Left ventricle myocardium inferior (tissue), 1 donor: ENCODE measurements at places on chromosomes 11 and 22. TPM values are rescaled to one million over a fixed set of nuclear protein-coding genes. Genes with fewer than 3 reads are reported as not detected.

MEI1 gene
- 0.74 TPM for total RNA-seq

OR4C15 gene
- not detected for total RNA-seq

AQP11 gene
- total RNA-seq = 0.69 TPM

STIM1 gene
- 32.0 TPM for total RNA-seq

VWA5A gene
- total RNA-seq = 4.6 TPM

PRCP gene
- 40.2 TPM for total RNA-seq

SLC22A25 gene
- not detected for total RNA-seq

CASP4 gene
- total RNA-seq = 13.9 TPM

PANX3 gene
- total RNA-seq = not detected

DGCR6 gene
- total RNA-seq = 13.9 TPM

GLYAT gene
- not detected for total RNA-seq

CCDC86 gene
- total RNA-seq = 9.3 TPM

DNA sequence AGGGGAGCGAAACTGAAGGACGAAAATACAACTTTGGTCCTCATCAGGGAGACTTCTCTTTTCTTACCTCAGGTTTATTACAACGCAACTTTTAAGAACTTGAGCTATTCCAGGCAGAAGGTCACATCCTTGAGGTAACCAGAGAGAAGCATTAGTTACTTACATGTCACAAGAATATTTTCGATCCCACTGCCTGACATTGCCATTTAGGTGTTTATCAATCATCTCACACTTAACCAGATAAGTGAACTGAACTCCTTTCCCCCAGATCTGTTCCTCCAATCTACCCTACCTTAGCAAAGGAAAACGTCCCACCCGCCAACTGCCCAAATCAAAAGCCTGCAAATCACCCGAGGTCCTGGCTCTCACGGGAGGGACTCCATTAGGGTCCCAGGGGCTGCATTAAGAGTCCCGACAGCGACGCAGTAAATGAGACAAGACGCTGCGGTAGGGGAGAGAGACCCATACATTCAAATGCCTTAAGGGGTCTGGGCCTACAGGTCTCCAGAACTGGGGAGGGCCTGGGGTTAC lies 734 bp downstream of the ZNF280B start:
- no peak for DNase-seq
- H3K4me1 ChIP-seq = peaks cover 7% of the 10 kb centered on the region
- no peaks in the 10 kb centered on the region for H3K36me3 ChIP-seq
- H3K4me3 ChIP-seq = peak overlapping the region; percentile 68
- no peak overlapping the region for H3K27ac ChIP-seq

DNA sequence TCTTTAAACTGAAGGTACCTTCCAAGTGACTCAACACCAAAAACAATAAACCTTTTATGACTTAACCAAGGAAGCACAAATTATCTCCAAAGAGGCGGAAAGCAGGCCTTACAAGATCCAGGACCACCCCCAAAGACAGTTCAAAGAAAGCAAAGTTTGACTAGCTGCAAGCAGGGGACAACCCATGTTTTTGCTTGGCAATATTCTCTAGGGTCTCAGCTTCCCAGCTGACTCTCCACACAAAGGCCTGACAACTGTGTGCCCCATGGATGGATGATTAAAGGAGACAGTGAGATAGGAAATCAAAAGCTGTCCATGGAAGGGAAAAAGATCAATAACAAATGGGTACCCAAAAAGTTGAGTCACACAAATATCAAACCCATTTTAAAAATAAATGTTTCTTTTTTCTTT lies 232.2 kb downstream of the DDX10 start:
- no peaks in the 10 kb centered on the region for H3K27me3 ChIP-seq
- H3K4me1 ChIP-seq = no peaks in the 10 kb centered on the region
- no peak overlapping the region for H3K4me3 ChIP-seq
- H3K36me3 ChIP-seq = no peaks in the 10 kb centered on the region

DNA sequence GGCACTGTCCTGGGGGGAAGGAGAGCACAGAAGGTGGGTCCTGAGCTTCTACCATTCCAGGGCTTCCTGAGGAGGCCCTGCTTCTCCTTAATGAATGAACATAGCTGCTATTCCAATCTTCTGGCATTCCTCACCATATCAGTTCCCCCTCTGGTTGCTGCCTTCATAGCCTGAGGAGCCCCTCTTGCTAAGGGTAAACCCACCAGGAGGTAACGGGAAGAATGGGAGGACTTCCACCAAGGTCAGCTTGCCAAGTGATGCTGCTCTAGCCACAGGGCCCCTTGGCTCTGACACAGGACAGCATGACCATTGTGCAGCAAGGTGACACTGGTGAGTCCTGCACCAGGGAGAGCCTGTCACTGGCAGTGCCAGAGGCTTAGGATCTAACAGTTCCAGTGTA lies 1022.5 kb downstream of the TBC1D22A start:
- no peaks in the 10 kb centered on the region for H3K36me3 ChIP-seq
- no peak overlapping the region for H3K27ac ChIP-seq
- peaks cover 82% of the 10 kb centered on the region for H3K27me3 ChIP-seq
- no peak overlapping the region for H3K4me3 ChIP-seq
- DNase-seq = no peak

- H3K27ac ChIP-seq = peak within 1 kb of the TSS; percentile 83
- H3K4me1 ChIP-seq = peaks cover 54% of the 10 kb centered on the region
- H3K4me3 ChIP-seq = peak within 1 kb of the TSS; percentile 73
- peak; percentile 40 for DNase-seq
- no peaks in the 10 kb centered on the region for H3K36me3 ChIP-seq
These were observed at the start of gene KCNJ5 for GRCh38 chr11:128890543-128891368. Gene KCNJ5 (plus strand): TSS chr11:128891356. CDS start chr11:128911274, 19,918 bp downstream.

GRCh38 chr11:11841723-11842420 lies at the start of gene USP47:
Gene USP47 (plus strand): TSS chr11:11841972. CDS start chr11:11842186, 214 bp downstream.
- DNase-seq = peak; percentile 94
- no peaks in the 10 kb centered on the region for H3K36me3 ChIP-seq
- peak within 1 kb of the TSS; percentile 98 for H3K27ac ChIP-seq
- H3K4me3 ChIP-seq = peak within 1 kb of the TSS; percentile 89
- H3K4me1 ChIP-seq = peaks cover 58% of the 10 kb centered on the region

- H3K4me3 ChIP-seq = no peak overlapping the region
- H3K27me3 ChIP-seq = no peaks in the 10 kb centered on the region
- no peaks in the 10 kb centered on the region for H3K36me3 ChIP-seq
- DNase-seq = no peak
These were observed 105.0 kb downstream of the TSPAN18 start for GRCh38 chr11:44831605-44832394.

GRCh38 chr11:48073031-48073861 lies 92.9 kb downstream of the PTPRJ start:
- H3K4me3 ChIP-seq = no peak overlapping the region
- no peak for DNase-seq
- H3K27me3 ChIP-seq = no peaks in the 10 kb centered on the region
- H3K27ac ChIP-seq = no peak overlapping the region
- H3K36me3 ChIP-seq = no peaks in the 10 kb centered on the region
- no peaks in the 10 kb centered on the region for H3K4me1 ChIP-seq

DNA sequence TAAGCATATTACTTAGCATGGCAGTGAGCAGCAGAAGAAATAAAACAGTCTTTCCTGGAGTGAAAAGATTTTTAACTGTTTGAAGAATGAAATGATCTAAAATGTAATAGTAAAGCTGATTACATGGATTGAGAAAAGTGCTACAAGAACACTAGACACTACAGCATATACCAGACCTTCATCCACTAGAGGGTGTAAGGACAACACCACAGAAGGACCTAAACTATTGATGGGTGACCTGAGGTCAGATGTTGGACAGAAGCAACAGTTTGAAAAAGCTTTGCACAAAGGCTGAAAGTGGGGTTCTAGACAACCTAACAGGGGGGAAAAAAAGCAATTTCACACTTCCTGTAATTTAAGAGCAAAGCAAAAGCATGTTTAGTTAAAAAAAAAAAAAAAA lies 97.7 kb downstream of the RBFOX2 start:
- H3K36me3 ChIP-seq = peaks cover 7% of the 10 kb centered on the region
- H3K27ac ChIP-seq = no peak overlapping the region
- DNase-seq = no peak
- H3K27me3 ChIP-seq = no peaks in the 10 kb centered on the region
- peaks cover 16% of the 10 kb centered on the region for H3K4me1 ChIP-seq

- H3K36me3 ChIP-seq = peaks cover 3% of the 10 kb centered on the region
- no peak for DNase-seq
- peak overlapping the region; percentile 73 for H3K27ac ChIP-seq
- H3K4me1 ChIP-seq = peaks cover 67% of the 10 kb centered on the region
- no peak overlapping the region for H3K4me3 ChIP-seq
These were observed 25.0 kb downstream of the ARRB1 start for GRCh38 chr11:75326439-75326810.

DNA sequence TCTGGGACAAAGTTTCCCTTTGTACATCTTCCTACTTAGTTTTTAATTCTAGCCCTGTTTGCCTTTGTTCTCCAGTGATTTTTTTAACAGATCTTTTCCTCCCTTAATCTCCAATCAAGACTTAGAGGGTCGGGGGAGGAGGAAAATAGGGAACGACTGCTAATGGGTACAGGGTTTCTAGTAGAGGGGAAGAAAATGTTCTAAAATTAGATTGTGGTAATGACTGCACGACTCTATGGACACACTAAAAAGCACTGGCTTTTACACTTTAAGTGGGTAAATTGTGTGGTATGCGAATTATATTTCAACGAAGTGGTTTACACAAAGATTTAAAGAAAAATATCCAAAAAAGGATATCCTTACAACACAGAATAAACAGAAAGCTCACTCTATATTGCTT lies 110.0 kb upstream of the SPON1 start:
- no peak overlapping the region for H3K27ac ChIP-seq
- H3K36me3 ChIP-seq = no peaks in the 10 kb centered on the region
- no peak overlapping the region for H3K4me3 ChIP-seq
- no peaks in the 10 kb centered on the region for H3K4me1 ChIP-seq
- peaks cover 76% of the 10 kb centered on the region for H3K27me3 ChIP-seq

GRCh38 chr11:64591257-64592233 lies 525 bp downstream of the SLC22A12 start:
- no peak for DNase-seq
- H3K27ac ChIP-seq = no peak overlapping the region
- no peaks in the 10 kb centered on the region for H3K36me3 ChIP-seq
- H3K27me3 ChIP-seq = peaks cover 32% of the 10 kb centered on the region
- H3K4me1 ChIP-seq = no peaks in the 10 kb centered on the region
- H3K4me3 ChIP-seq = no peak overlapping the region

DNA sequence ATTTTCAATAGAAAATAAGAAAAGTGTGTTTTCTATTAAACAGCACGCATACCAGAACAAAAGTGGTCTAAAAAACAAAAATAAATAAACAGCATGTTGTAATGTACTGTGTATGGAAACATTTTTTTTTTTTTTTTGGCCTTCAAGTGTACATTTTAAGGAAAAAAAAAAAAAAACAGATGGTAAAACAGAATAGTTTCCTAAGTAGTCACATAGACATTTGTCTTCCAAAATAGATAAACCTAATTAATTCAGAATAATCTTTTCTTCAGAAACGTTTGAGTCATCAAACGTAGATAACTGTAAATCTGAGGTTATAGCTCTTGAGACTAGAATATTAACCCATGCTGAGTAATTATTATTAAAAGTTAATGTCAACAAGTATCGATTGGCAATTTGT lies 396 bp upstream of the CFAP300 start:
- peaks cover 10% of the 10 kb centered on the region for H3K4me1 ChIP-seq
- H3K36me3 ChIP-seq = no peaks in the 10 kb centered on the region
- H3K4me3 ChIP-seq = peak overlapping the region; percentile 70
- H3K27ac ChIP-seq = peak overlapping the region; percentile 67

- no peaks in the 10 kb centered on the region for H3K27me3 ChIP-seq
- no peaks in the 10 kb centered on the region for H3K36me3 ChIP-seq
- H3K27ac ChIP-seq = peak overlapping the region; percentile 78
- peaks cover 40% of the 10 kb centered on the region for H3K4me1 ChIP-seq
- no peak overlapping the region for H3K4me3 ChIP-seq
These were observed 31.6 kb downstream of the KCNA4 start for GRCh38 chr11:29985248-29985647.

- no peaks in the 10 kb centered on the region for H3K4me1 ChIP-seq
- H3K27me3 ChIP-seq = peaks cover 14% of the 10 kb centered on the region
- H3K4me3 ChIP-seq = no peak overlapping the region
- no peak overlapping the region for H3K27ac ChIP-seq
- no peaks in the 10 kb centered on the region for H3K36me3 ChIP-seq
- no peak for DNase-seq
These were observed 299.3 kb downstream of the BRD1 start for GRCh38 chr22:49528420-49528720.

GRCh38 chr11:102253020-102253715 lies 64.1 kb upstream of the BIRC3 start:
- H3K27ac ChIP-seq = no peak overlapping the region
- H3K27me3 ChIP-seq = no peaks in the 10 kb centered on the region

- peak overlapping the region; percentile 95 for H3K4me3 ChIP-seq
- no peaks in the 10 kb centered on the region for H3K27me3 ChIP-seq
- peak overlapping the region; percentile 98 for H3K27ac ChIP-seq
- H3K36me3 ChIP-seq = peaks cover 38% of the 10 kb centered on the region
- DNase-seq = no peak
- H3K4me1 ChIP-seq = peaks cover 50% of the 10 kb centered on the region
These were observed 669 bp downstream of the RPL27A start for GRCh38 chr11:8683115-8683807.
